ENCODE measurements at places on chromosomes 1 and 21.

DNA sequence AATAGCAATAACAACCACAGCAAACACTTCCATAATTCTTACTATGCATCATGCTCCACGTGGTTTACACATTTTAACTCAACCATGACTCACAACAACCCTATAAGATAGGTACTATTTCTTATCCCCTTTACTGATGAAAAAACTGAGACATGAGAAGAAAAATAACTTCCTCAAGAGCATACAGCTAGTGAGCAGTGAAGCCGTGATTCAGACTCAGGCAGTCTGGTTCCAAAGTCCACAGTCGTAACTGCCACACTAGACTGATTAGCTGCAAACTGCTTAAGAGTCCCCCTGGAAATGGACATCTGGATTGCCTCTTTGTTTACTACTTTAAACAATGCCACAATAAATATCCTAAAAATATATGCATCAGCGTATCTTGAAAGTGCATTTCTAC lies 55.7 kb downstream of the PLD5 start:
- no peak for DNase-seq

DNA sequence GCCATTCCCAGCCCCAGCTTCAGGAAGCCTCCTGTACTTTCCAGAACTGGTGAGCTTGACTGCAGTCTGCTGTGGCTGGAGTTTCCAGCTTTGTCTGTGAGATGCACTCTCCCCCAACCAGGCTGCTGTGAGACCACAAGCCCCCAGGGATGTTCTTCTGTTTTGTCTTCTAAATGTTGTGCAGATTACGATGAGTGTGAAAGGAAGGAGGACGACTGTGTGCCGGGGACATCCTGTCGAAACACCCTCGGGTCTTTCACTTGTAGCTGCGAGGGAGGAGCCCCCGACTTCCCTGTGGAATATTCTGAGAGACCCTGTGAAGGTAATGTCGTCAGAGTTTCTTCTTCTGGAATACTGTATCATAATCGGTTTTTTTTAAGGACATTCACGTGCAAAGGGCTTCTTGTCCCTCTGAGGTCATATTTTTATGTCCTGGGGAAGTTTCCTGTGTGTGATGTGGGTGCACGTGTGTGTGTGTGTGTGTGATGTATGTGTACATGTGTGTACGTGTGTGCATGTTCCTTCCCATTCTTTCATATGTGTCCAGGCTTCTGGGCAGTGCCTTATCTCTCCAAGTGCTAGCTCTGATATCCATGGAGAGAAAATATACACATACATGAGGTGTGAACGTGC lies 49.9 kb downstream of the UMODL1 start:
- no peak for DNase-seq

GRCh38 chr1:26477446-26478152 lies 5.4 kb downstream of the HMGN2 start:
- no peak for DNase-seq

- no peak for DNase-seq
Observed at GRCh38 chr1:222404710-222405109, 143.2 kb downstream of the HHIPL2 start.

DNA sequence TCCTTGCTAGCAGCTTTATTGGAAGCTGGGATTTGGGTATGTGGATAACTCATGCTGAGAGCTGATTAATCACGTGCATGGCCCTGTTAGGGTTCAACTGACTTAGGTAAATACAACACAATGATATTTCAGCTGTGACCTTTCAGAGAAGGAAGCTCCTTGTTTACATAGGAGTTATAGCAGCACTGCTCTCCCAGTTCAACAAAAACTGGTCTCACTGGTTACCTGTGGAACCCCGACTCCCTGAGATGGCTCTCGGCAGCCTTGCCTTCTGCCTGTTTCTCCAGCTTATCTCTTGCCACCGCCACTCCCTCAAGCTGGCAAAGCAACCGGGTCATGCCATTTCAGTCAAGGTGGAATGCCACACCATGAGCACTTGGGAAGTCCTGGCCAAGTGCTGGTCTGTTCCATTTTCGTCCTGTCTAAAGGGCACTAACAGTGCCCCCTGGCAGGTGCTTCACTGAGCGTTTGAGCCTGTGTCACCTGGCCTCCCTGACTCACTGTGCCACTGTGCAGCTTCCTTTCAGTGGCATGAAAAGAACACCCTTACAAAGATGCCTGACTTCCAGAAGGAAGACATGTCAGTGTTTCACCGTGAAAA lies 31.6 kb downstream of the DOP1B start:
- no peak for DNase-seq

DNA sequence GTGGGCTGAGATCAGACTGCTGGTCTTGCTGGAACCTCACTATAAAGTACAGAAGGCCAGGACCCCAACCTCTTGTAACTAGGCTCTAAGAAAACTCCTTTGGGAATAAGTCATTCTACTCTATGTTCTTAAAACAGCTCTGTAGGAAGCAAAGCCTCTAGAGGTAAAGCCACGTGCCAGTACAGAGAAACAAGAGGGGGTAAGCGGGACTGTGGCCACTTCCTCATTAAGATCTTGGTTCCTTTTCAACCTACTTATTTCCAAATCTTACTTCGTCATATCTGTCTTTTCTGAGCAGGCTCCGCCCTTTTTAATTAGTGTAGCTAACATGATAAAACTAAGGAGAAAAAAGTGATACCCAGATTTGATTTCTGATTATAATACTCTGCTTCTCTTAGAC lies 3.8 kb downstream of the NCSTN start:
- DNase-seq, result peak; percentile 88

GRCh38 chr1:206674745-206675175 lies 9.9 kb upstream of the MAPKAPK2 start:
- DNase-seq, result no peak

- no peak for DNase-seq
Observed at GRCh38 chr1:18974606-18975005, 18.1 kb upstream of the IFFO2 start.

DNA sequence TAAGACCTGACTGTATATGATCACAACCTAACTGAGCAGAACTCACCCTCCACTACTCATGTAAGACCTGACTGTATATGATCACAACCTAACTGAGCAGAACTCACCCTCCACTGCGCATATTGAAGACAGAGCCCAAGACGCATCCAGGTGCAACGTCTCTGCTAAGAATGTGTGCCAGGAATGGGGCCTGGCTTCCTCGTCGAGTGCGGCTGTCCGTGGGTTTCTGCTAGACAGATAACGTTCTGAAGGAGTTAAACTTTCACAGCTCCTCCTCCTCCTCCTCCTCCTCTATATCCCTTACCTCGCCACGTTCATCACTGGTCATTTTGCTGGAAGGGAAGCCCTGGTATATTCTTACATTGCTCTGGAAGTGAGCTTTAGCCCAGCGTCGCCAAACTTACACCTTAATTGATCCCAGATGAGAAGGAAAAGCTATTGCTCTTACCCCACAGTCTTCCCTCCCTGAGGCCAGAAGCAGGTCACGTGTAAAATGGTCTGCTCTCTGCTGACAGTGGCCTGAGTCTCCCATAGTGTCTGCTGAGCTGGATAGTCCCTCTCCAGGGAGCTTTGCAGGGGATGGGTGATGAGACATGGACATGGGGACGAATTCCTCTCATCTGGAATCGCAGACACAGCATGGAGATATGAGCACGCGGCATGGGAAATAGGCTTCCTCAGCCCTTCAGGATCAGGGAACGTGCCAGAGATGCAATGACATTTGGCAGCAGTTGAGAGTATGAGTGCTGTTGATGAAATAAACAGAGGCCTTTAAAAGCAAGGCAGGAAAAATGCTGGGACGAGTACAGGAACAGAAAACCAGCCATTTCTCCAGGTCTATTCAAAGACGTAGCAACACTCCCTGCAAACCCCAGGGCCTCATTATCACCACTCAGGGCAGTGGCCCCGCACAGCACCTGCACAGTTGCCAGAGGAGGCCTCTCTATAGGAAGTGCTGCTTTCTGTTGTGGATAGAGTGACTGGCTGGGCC lies 528.1 kb downstream of the KIF26B start:
- DNase-seq, result no peak

- DNase-seq, result no peak
Observed at GRCh38 chr1:110492573-110492972, 26.4 kb downstream of the KCNA10 start.

GRCh38 chr1:35633547-35633946 lies 7.8 kb downstream of the PSMB2 start:
- DNase-seq, result no peak

GRCh38 chr1:39752703-39753102 lies 14.0 kb downstream of the PPIE start:
- DNase-seq, result no peak

GRCh38 chr1:89347296-89347695 lies 16.6 kb upstream of the GBP6 start:
- DNase-seq, result no peak

DNA sequence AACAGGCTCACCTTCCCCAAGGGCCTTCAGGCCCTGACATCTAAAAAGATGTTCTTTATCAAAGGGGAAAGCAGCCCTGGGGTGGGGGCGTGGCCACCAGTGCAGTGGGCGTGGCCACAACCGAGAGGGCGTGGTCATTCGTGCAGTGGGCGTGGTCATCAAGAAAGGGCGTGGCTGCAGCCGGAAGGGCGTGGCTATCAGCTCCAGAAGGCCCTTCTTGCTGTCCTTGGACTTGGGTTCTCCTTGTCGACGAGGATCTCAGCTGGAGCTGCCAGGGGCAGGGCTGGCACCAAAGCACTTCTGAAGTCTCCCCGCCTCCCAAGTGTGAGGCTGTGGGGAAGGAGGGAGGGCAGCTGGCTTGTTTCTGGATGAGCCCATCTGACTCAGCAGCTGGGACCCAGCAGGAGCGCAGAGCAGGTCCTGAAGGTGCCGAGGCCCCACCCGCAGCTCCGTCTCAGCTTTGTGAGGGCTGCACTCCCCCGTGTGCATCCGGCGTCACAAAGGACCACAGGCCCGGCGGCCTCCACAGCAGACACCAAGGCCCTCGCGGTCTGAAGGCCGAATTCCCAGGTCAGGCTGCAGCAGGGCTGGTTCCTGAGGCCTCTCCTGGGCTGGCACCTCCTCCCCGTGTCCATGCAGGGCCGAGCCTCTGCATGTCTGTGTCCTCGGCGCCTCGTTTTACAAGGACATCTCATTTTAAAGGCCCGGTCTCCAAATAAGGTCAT lies 12.8 kb downstream of the PDE9A start:
- no peak for DNase-seq

DNA sequence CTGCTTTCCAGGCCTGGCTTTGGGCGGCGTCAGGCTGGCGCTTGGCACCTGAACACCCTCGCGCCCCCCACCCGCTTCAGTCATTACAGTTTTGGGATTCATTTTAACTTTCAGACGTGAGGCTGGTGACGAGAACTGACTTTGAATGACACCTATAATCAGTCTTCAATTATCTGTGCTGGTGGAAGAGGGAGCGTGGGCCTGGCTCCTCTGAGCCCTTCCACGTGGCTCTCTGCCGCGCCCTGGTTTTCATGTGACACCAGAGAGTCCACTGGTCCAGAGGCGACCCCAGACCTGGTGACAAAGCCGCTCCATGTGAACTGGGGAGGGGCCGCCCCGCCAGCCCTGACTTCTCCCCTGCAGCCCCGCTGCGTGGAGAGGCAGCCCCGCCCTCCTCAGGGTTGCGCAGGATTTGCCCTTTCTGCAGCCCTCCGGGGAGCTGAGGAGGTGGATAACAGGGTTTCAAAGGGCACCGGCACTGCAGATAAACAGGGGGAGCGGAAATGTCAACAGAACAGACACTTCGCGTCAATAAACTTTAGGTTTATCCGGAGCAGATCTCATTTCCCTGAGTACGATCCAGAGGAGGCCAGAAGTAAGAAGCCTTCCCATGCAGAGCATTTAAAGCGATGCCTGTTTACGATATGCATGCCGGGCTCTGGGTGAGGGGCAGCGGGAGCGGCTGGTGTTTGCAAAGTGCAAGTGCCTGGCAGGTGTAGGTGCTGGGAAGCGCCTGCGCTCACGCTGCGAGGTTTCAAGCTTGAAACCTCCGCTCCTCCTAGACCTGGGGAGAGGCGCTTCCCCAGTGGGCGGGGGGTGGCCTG lies 56.4 kb downstream of the AJAP1 start:
- DNase-seq, result no peak

DNA sequence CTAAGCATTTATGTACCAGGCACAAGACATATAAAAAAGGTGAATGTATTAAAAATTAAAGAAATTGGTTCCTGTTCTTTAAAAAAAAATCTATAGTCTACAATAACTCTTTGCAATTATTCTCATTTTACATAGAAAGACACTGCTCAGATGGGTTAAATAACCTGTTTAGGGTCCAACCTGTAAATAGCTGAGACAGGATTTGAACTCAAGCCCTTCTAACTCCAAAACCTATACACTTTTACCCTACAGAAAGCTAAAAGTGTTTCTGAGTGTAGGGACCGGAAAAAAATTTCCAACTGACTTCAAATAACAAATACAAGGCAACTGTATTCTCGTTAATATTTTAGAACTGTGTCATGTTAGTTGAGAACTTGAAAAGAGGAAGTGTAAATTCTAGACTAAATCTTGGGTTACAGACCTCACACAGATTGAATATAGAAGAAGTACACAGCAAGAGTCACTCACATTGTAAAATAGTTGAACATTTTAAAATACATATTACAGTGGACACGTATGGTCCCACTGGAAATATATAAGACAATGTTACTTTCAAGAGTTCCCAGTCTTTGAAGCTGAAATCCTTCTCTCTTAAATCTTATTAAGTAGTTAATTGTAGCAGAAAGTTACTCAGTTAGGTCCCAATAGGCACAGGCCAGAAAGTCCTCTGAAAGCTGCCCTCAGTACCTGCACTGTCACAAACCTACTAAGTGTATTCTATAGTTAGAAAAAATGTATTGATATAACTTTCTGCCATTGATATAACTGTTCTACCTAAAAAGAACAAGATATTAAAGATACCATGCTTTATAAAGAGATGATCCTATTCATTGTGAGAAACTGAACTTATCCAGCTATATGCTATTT lies 7.3 kb downstream of the EDEM3 start:
- peak; percentile 65 for DNase-seq

GRCh38 chr21:37372951-37373350 lies 6.4 kb downstream of the DYRK1A start:
- no peak for DNase-seq

DNA sequence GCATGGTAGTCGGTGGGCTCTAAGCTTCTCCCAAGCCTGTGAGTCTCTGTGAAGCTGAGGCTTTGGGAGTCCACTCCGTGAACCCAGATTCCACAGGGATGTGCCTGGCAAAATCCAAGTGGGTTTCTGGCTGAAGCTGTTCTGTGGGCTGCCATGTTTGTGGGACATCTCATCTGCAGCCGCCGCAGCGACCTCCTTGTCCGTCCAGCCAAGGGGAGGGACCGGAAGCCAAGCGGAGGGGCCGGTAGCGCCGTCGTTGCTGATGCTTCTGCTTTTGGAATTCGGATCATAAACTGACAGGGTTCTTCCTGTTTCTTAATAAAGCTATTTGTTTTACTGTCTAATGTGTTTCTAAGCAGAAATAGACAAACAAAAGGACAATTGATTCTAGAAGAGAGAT lies 13.3 kb downstream of the KIF26B start:
- peak; percentile 62 for DNase-seq

- DNase-seq, result peak; percentile 92
Observed at GRCh38 chr1:226100436-226101391, 38.2 kb downstream of the H3-3A start.

GRCh38 chr1:68725001-68725752 lies 228.3 kb upstream of the DEPDC1 start:
- DNase-seq, result no peak

Data from CD14-positive monocyte (primary cell).